Stimulated activated CD4-positive, alpha-beta T cell treated with anti-CD3 and anti-CD28 coated beads, Interleukin-15, amount 100 ng/mL, for 1 hour (primary cell): ENCODE measurements at places on chromosomes 4 and X.

GRCh38 chrX:106201502-106202178 lies 33.5 kb downstream of the PWWP3B start:
- no peak for DNase-seq

DNA sequence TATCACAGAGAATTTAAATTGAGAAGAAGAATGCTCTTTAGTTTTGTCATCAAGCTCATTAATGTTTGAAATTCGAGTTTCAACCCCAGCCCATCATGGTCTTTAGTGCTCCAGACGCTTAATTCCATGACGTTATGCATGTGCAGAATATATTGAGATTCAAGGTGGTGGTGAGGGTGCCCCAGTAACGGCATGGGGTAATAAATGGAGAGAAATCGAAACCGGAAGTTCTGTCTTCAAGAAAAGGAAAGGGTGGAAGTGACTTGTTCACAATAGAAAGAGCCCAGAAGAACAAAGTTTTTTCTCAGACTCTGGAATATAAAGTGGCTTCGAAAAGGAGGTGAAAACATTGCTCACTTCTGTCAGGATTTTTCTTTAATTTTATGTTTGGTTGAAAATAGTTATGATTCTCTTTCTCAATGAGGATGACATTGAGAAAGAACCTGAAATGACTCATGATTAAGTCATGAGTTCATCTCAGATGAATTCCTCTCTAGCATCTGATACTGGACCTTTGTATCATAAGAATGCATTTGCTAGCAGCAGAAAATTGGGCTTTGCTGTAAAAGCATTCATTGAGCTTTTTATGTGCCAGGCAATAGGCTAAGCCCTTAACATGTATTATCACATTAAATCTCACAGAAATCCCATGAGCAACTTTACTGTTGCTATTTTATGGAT lies 779 bp upstream of the DDX60L start:
- DNase-seq: no peak

DNA sequence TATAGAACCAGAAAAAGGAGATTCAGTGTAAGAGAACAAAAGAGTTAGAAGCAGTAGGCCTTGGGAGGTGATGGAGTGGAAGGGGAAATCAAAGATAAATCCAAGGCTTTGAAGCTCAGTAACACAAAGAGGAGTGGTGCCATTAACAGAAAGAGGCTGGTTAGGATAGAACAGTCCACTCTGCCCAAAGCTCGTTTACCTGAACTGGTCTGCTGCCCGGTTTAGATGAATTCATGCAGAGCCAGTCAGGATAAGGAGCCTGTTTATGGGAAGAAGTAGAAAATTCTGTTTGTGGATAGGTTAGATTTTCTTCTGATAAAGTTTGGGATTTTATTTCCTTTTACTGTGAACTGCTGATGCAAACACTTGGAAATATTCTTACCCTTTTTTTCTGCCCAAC lies 80.6 kb downstream of the HMGB2 start:
- DNase-seq: no peak

GRCh38 chrX:80334583-80334982 lies 85.7 kb upstream of the TENT5D start:
- no peak for DNase-seq

- no peak for DNase-seq
Measured at GRCh38 chr4:110184791-110185155, 13.6 kb downstream of the ELOVL6 start.

- no peak for DNase-seq
Measured at GRCh38 chrX:30592831-30593230, 15.3 kb upstream of the TASL start.
